Calu3 (cell line): ENCODE measurements at places on chromosomes 6 and 20. TPM values are rescaled to one million over a fixed set of nuclear protein-coding genes. Genes with fewer than 3 reads are reported as not detected.
A peak's percentile ranks its signal among the peaks of the same experiment; 100 is the strongest.

The CHD6 gene
- total RNA-seq, result 94.5 and 98.5 TPM in 2 replicates

The FNDC11 gene
- 0.24 TPM in 1 of 2 replicates, not detected in the other for total RNA-seq

The CDH4 gene
- total RNA-seq, result not detected in 2 replicates

DNA sequence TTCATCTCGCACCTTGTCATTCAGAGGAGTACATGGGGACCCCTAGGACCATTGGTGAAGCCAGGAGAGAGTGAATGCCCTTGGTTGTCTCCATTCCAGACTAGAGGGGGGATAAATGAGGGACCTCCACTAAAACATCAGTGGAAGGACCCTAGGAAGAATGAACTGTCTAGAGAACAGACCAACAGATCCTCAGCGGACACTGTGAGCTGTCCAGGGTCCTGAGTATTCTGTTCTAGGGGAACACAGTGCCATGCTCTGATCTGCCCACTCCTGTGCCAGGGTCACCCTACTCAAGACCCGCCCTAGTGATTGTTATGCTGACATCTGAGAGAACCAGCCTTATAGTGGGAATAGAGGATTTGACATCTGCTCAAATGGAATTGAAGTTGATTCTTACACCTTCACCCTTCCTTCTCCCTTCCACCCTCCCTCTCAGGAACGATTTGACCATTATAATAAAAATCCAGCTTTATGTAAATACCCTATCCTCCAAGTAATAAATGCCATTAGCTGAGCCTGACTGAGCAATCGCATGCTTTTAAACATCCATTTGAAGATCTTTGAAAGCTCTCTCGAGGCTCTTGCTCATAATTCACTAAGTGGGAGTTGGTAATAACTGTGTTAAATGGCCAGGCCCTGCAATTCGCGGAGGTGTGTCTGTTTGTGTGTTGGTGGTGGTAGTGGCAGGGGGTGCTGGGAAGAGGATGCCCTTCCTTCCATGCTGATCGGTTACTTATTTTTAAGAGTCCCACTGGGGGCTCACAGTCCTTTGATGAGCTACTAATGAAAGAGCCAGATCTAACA lies 43.6 kb upstream of the SLC32A1 start:
- DNase-seq, result peak; percentile 65

DNA sequence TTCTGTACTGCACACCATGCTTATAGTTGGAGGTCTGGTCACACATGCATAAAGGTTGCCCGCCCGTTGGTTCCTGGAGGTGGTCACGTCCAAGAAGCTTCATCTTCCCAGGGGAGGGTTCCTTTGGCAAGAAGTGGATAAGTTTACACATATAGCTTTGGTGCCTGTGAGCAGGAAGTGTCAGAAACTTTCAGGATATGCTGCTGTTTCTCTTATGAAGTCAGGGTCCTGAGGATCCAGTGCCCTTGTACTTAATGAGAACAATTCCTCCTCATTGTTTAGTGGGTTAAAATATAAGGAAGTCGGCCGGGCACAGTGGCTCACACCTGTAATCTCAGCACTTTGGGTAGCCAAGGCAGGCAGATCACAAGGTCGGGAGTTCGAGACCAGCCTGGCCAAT lies 115.5 kb upstream of the DUSP22 start:
- DNase-seq, result no peak
